ENCODE measurements at places on chromosomes 16 and 17.

GRCh38 chr16:80938004-80938878, 68.4 kb downstream of the CMC2 start:
- DNase-seq, result peak; percentile 74

- peak; percentile 61 for DNase-seq
Observed at GRCh38 chr16:66250686-66251431, 115.6 kb upstream of the CDH5 start.

DNA sequence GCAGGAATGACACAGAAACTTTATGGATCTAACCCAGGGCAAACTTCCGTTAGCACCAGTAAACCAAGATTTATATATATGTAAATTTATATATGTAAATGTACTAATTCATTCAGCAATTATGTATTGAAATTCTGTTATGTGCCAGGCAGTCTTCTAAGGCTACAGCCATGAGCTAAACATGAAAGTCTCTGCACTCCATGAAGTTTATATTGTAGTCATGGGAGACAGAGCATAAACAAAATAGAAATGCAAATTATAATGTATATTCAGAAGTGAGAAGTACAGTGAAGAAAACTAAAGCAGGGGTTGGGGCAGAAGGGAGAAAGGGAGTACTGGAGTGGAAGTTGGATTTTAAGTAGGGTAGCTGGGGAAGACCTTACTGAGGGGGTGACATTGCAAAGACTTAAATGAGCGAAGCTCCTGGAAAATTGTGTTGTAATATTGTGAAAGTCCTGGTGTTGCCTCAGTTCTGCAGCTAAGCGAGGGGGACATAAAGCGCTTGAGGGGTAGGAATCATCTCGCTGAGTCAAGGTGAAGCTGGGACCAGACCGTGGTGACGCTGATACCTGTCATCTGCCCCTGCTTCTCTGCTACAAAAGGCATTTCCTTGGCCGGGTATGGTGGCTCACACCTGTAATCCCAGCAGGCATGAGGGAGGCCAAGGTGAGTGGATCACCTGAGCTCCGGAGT, 64.8 kb downstream of the YPEL2 start:
- no peak for DNase-seq

DNA sequence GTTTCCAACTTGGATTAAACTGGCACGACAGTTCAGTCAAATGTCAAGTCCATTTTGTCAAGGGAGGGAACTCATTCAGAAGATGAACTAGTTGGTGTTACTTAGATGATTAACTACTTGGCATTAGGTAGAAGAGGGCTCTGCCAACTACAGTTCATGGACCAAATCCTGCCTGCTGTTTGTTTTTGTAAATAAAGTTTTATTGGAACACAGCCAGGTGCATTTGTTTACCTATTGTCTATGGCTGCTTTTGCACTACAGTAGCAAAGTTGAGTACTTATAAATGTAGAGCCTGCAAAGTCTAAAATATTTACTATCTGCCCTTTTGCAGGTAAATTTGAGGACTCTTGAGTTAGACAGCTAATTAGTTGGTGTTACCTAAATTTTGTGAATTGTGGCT, 410.0 kb downstream of the MAF start:
- no peak for DNase-seq

- DNase-seq, result no peak
Observed at GRCh38 chr16:64225696-64226095, 896.2 kb downstream of the CDH11 start.

GRCh38 chr17:11693284-11693683, 95.0 kb downstream of the DNAH9 start:
- no peak for DNase-seq

DNA sequence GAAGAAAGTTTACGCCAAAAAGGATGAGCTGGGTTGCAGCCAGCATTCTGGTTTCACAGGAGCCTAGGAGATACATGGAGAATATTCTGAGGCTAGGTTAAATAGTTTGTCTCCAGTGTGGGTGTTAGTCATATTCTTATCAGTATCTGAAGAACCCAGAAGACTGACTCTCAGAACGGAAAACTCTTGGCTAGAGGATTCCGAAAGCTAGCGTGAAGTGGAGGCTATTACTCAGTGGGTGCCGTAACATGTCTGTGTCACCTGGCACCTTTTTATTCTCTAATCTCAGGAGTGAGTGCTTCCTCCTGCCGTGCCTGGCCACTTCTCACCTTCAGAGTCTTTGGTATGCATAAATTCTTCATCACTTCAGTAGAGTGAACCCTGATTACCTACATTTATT, 199.5 kb downstream of the WWOX start:
- no peak for DNase-seq

DNA sequence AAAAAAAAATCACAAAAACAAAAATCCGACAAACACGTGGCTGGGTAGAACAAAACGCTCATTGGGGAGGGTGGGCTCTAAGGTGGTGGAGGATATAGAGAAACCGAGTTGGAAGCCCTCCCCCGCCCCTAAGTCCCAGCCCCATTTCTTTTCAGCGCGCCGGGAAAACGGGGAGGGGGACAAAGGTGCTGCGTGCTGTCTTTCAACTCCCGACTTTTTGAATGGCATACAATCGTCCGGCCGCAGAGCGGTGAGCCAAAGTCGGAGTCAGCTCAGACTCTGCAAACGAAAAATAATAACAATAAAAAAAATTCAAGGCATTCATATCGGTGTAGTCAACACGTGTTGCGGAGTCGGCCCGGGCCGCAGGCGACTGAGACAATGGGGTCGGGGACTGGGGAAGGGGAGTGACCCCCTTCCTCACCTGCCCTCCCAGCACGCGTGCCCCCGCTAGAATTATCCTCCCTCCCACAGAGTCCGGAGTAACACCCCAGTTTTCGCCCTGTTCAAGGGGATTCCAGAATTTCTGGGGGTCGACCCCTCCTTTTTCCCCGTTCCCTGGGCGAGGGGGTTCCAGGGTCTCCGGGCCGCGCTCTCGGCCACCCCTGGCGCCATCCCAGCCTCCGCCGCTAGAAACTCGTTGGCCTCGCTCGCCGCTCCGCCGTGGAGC, 1.7 kb upstream of the IGF2BP1 start:
- peak; percentile 37 for DNase-seq

DNA sequence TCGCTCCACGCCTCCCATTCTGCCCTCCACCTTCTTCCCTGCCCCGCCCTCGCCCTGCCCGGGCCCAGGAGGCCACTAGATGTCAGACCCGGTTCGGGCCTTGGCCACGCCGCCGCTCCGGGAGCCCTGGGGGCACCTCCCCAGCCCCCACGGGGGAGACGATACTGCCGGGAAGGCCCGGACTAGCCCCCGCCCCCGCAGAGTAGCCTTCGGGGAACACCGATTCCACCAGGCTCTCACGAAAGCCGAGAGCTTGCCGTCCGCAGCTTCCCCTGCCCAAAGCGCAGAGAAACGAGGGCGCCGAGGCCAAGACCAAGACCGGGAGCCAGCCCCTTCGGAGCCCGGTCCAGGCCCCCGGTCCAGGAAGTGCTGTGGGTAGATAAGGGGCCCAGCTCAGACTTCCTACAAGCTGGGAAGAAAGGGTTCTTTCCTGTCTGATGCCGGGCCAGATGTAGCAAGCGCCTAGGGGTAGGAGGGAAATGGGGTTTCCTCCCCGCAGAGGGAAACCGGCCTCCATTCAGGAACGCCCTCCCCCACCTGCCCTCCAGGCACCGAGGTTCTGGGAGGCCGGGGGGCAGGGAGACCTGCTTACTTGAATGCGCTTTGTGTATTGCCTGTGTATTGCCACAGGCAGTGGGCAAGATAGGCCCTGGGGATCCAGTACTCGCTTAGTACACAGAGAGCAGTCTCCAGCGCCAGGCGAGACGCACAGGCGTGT, 806 bp upstream of the CYB561 start:
- peak; percentile 85 for DNase-seq

DNA sequence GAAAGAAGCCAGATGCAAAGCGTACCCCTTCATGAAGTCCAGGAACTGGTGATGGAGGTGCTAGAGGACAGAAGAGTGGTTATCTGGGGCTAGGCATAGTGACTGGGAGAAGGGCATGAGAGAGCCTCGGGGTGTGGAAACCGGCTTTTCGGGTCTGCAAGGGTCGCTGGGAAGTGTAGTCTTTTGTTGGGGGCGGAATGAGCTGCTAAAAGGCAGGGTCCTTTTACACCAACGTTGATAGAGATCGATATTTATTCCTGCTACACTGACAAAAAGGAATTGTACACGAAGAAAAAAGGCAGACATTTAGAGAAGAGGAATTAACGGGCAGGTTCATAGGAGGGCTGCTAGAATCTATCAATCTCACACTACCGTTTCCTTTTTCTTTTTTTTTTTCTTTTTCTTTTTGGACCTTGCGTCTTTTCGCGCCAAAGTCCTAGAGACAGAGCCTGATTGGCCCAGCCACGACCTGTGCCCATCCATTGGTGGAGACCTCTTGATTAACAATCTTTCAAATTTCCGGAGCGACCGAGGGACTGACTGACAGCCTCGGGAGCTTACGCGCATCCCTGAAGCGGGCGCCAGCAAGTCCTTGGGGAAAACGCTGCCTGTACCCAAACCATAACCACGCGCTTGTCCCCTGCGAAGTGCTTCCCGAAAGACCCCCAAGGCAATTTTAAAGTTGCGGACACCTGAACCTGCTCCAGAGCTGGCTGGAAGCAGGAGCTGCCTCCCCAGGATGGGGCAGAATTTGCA, 27.7 kb upstream of the DHRS7B start:
- DNase-seq, result peak; percentile 64

- no peak for DNase-seq
Observed at GRCh38 chr16:4966736-4967453, 8.8 kb downstream of the SEC14L5 start.

DNA sequence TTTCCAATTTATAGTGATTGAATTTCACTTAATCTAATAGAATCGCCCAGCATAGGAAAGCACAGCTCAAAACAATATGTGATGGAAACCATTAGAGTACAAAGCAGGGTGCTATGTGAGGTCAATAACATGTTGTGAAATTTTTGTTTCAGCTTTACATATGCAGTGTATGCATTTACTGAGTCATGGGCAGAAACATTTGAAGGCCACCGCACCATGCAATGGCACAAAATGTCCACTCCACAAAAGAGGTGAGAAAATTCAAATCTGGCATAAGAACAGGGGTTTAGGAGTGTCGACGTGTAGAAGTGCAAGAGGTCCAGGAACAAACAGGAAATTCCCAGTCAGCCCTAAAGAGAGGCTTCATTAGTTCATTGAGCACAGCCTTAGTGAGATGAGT, 131.2 kb downstream of the ANKFN1 start:
- no peak for DNase-seq

GRCh38 chr17:81833921-81834830, 674 bp downstream of the PPP1R27 start:
- DNase-seq, result no peak

GRCh38 chr16:79582789-79583188, 17.7 kb downstream of the MAF start:
- DNase-seq, result no peak

- no peak for DNase-seq
Observed at GRCh38 chr16:89504091-89504490, 4.1 kb upstream of the SPG7 start.

DNA sequence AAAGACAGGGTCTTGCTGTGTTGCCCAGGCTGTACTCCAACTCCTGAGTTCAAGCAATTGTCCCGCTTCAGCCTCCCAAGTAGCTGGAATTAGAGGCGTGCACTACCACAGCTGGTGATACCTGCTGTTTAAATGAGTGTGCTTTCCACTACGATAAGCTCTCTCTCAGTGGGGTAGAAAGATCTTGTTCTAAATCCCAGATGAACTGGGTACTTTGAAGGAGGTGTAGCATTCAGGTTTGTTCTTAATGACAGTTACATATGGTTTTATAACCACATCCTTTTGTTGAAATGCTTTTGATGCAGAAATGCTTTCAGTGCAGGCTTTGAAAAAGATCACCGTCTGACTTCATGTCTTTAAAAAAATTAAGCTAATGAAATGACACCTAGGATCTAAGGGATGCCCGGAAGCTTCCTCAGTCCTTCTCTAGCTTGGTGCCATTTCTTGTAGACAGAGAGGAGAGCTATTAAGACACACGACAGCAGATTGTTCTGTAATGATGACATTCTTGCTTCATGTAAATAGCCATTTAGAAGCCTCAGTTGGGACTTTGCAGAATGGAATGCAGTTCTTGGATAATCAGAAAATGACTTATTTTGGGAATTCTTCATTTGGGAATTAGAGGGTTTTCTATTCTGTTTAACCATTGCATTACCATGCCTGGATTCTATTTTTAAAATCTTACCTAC, 19.5 kb downstream of the PMM2 start:
- no peak for DNase-seq

GRCh38 chr16:73730481-73731090, 566.0 kb upstream of the PSMD7 start:
- DNase-seq, result no peak

GRCh38 chr17:6713130-6713917, at the start of gene SLC13A5:
Gene SLC13A5, minus strand, starts transcription at chr17:6713369. Its CDS starts 36 bp downstream, at chr17:6713333.
- peak; percentile 37 for DNase-seq

- no peak for DNase-seq
Observed at GRCh38 chr17:48110761-48111160, 3.2 kb downstream of the SNX11 start.

- DNase-seq, result no peak
Observed at GRCh38 chr16:67388591-67388990, 4.7 kb downstream of the TPPP3 start.

DNA sequence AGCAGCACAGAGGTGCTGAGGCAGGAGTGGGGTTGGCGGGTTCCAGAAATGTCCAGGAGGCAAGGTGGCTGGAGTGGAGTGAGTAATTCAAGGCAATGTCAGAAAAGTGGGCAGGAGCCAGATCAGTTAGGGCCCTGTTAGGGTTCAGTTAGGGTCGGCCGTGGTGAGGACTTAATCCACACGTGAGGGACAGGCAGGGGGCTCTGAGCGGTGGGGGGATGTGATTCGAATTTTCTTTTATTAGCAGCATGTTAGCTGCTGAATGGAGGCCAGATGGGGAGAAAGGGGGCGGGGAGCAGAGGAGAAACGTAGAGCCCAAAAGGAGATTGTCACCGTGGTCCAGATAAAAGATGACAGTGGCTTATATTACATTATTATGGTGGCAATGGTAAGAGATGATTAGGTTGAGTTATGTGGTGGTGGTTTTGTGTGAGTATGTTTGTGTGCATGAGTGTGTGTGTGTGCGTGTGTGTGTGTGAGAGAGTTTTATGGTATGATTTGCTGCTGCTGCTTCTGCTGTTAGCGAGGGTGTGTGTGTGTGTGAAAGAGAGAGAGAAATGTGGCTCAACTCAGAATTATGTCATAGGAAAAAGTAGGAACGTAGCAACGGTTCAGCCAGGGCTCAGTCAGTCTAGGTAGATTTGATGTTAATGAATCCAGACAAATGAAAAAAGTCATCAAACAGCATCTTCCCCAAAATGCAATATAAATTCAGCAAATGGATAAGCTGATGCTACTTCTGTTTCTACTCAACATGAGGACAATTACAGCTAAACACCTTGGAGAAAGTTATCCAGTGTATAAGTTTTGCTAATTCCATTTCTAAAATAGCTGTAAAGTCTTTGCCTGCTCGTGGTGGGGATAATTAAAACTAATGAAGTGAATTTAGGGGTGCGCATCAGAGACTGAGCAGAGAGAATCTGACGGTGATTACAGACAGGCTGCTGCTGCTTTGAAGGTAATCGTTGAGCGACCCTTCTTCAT, 390.6 kb downstream of the HAPSTR1 start:
- no peak for DNase-seq

- no peak for DNase-seq
Observed at GRCh38 chr16:11372073-11372828, 27.0 kb downstream of the RMI2 start.
